ENCODE measurements at places on chromosomes 11 and 22. TPM values are rescaled to one million over a fixed set of nuclear protein-coding genes. Genes with fewer than 3 reads are reported as not detected.
A peak's percentile ranks its signal among the peaks of the same experiment; 100 is the strongest.

The RAPSN gene
- not detected for total RNA-seq

The FOLR3 gene
- 5.1 TPM for total RNA-seq

The ANGPTL5 gene
- total RNA-seq, result 0.40 TPM

The P2RY6 gene
- total RNA-seq, result 3.1 TPM

The MGAT3 gene
- 5.8 TPM for total RNA-seq

DNA sequence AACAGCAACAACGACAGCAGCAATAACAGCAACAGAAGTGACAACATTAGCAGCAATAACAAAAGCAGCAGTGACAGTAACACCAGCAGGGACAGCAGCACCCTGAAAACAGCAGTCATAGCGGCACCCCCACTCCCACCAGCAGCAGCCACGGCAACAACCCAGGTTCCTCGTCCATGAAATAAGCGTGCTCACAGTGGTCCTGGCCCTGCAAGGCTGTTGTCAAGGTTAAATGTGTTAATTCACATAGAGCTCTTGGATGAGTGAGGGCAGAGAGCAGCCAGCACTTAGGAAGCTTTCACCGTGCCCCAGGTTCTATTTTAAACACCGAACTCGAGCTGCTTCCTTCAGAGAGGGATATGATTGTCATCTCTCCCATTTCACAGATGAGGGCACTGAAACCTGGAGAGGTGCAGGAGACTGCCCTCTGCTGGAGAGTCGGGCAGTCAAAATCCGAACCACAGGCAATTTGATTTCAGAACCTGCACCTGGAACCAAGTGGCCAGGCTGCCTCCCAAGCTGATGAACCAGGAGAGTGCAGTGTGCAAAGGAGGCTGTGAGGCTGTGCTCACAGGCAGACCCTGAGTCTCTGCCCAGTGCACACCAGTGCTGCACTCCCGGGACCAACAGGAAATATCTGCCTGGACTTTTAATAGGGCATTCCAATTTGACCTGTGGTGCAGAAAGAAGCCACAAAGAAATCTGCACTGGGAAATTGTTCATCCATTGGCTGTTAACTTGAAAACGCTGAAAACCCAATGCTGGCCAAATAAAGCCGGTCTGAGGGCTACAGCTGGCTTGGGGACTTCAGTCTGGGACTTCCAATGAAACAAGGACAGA lies 22.9 kb upstream of the FGF3 start:
- DNase-seq, result no peak

- DNase-seq, result no peak
Measured at GRCh38 chr22:33401291-33401690, 343.1 kb upstream of the SYN3 start.

DNA sequence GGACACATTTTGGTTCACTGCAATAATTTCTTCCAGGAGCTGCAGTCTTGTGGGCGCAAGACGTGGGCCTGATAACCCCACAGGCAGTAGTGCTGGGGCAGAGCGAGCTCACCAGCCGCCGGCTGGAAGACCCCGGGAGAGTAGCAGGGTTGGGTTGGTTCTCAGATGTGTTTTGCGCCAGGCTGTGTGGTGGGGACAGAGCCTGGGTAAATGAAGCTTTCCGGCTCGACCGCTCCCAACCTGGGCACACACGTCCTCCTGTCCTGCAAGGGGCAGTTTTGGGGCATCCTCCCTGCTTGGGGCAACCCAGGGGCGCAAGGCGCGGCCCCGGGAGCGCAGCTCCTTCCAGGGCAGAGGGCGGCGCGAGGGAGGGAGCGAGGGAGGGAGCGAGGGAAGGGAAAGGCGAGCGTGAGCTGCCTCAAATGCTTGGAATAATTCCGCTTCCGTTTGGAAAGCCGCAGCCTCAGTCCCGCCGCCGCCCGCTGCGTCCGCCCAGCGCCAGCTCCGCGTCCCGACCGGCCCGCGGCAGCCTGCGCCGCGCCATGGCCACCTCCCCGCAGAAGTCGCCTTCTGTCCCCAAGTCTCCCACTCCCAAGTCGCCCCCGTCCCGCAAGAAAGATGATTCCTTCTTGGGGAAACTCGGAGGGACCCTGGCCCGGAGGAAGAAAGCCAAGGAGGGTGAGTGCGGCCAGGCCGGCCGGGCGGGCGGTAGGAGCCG lies at the start of gene PARVA:
PARVA (plus strand) TSS at position 466 of the 718 bp plus-strand sequence; CDS start at position 543, 77 bp downstream.
- DNase-seq, result peak; percentile 88

DNA sequence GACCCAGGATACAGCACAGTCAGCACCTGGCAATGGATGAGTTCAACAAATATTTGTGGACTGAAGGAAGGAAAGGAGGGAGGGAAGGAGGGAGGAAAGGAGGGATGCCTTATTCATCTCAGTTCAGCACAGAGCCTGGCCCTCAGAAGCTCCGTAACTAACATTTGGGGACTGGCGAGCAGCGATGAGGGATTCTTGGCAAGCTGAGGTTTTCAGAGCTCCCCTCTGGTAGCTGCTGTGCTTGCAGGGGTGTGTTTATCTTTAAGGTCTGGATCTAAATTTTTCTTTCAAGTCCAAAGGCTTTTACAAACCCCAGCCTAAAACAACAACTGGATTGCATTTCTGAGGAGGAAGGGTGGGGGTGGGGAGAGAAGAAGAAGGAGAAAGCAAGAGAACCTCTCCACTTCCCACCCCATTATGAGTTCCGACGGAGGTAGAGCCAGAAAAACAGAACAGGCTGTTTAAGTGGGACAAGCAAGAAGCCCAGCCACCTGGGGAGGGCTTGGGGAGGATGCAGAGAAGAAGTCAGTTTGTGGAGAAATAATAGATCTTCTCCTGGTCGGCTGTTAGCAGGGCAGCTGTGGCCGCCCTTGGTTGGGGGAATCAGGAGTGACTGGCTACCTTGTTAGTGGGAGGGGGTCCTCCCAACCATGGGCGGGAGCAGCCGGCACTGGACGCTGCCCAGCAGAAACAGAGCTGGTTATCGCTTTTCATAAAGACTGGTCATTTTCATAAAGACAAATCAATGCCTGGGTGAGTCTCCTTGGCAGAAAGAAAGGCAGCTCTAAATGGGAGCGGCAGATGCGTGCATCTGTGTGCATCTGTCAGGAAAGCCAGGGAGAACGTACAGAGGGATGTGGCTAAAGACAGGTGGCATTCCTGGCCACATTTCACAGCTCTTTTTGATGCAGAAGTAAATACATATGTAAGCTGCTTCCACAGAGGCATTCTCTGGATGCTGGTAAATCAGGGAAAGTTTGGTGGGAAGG lies 78.0 kb downstream of the TSPAN18 start:
- peak; percentile 76 for DNase-seq

GRCh38 chr11:121574801-121575200 lies 122.0 kb upstream of the SORL1-AS1 start:
- DNase-seq, result no peak

GRCh38 chr22:20607157-20607907 lies 99.9 kb downstream of the MED15 start:
- DNase-seq, result no peak

All from lung (tissue), 17 donors.